ENCODE measurements at places on chromosomes 7 and 10. TPM values are rescaled to one million over a fixed set of nuclear protein-coding genes. Genes with fewer than 3 reads are reported as not detected.
A peak's percentile ranks its signal among the peaks of the same experiment; 100 is the strongest.

Gene WBP1L
- total RNA-seq: 19.8 TPM

Gene FAM221A
- total RNA-seq: 0.44 TPM

Gene ABCF2
- 47.3 TPM for total RNA-seq

Gene IFIT1B
- total RNA-seq: not detected

Gene NME8
- 1.5 TPM for total RNA-seq

Gene NPSR1
- total RNA-seq: not detected

Gene AP1S1
- 72.1 TPM for total RNA-seq

Gene ITGB8
- 25.0 TPM for total RNA-seq

Gene PPP1R17
- not detected for total RNA-seq

Gene SFRP5
- total RNA-seq: not detected

Gene PDE1C
- 0.14 TPM for total RNA-seq

Gene SUN1
- total RNA-seq: 132 TPM

Gene PTF1A
- not detected for total RNA-seq

Gene OAT
- 62.2 TPM for total RNA-seq

GRCh38 chr7:24169077-24169624 lies 114.8 kb upstream of the NPY start:
- no peaks in the 10 kb centered on the region for H3K27me3 ChIP-seq
- H3K4me1 ChIP-seq: no peaks in the 10 kb centered on the region
- DNase-seq: no peak
- no peak overlapping the region for H3K27ac ChIP-seq

DNA sequence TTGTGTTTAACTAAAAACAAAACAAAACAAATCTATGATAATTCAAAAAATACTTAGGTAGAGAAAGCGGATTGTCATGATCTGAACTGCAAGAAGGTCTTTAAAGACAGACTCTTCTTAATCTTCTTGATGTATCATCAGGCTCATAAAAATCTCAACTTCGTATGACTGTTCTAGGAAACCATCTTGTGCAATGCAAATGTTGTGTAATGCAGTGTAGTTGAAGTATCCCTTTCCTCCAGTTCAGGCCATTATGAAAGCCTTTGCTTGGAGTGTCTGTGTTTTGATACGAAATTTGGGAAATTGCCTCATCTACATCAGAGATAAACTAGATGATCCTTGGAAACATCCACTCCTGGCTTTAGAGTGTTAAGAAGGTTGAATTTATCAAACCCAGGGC lies 30.9 kb downstream of the CDK1 start:
- peaks cover 8% of the 10 kb centered on the region for H3K4me1 ChIP-seq
- H3K36me3 ChIP-seq: no peaks in the 10 kb centered on the region
- peak overlapping the region; percentile 51 for H3K27ac ChIP-seq
- no peaks in the 10 kb centered on the region for H3K27me3 ChIP-seq
- H3K4me3 ChIP-seq: no peak overlapping the region
- peak; percentile 90 for DNase-seq

DNA sequence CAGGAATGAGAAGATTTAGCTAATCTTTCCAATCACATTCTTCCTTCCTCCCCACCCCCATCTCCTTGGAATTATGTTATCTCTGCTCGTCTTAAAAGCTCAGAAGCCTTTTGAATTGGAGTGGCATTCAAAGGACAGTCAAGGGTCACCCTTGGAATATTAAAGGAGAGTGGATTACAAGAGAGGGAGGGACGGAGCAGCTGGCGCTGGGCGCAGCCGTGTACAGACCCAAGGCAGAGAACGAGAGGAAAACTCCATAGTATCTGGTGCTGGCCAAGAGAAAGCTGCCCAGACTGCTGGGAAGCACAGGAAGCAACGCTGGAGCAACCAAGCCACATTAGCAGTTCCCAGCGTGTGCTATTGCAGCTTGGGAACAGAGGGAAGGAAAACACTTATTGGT lies 95.7 kb downstream of the POU6F2 start:
- H3K27me3 ChIP-seq: peaks cover 86% of the 10 kb centered on the region
- H3K4me1 ChIP-seq: no peaks in the 10 kb centered on the region
- no peak overlapping the region for H3K27ac ChIP-seq

DNA sequence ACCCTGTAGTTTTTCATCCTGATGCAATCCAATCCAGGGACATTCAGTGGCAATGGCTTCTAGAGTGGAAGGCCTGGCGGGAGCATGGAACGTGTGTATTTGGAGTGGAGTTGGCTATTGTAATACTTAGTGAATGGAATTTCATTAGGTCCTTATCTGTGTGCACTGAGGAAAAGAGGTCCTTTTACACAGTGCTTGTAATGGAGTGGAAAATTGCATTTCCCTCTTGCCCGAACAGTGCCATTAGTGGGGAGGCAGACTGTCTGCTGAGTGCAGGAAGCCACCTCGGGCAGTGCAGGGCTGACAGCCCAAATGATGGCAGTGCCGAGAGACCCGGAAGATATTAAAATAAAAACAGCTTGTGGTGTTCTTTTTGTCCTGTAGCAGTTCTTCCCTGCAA lies 786.6 kb downstream of the LRMDA start:
- H3K4me1 ChIP-seq: no peaks in the 10 kb centered on the region
- DNase-seq: no peak
- H3K27ac ChIP-seq: no peak overlapping the region
- H3K4me3 ChIP-seq: no peak overlapping the region
- H3K27me3 ChIP-seq: no peaks in the 10 kb centered on the region

- H3K36me3 ChIP-seq: no peaks in the 10 kb centered on the region
- H3K27me3 ChIP-seq: no peaks in the 10 kb centered on the region
- H3K4me1 ChIP-seq: no peaks in the 10 kb centered on the region
- no peak for DNase-seq
- H3K4me3 ChIP-seq: no peak overlapping the region
These were observed 105.3 kb downstream of the FRMD4A start for GRCh38 chr10:14225379-14225778.

- no peak for DNase-seq
- H3K36me3 ChIP-seq: no peaks in the 10 kb centered on the region
- H3K27me3 ChIP-seq: no peaks in the 10 kb centered on the region
- H3K4me3 ChIP-seq: no peak overlapping the region
- H3K27ac ChIP-seq: no peak overlapping the region
- no peaks in the 10 kb centered on the region for H3K4me1 ChIP-seq
These were observed 213.0 kb downstream of the INHBA start for GRCh38 chr7:41489885-41490284.

GRCh38 chr7:50939021-50939420 lies 156.3 kb upstream of the GRB10 start:
- H3K27me3 ChIP-seq: no peaks in the 10 kb centered on the region
- H3K4me3 ChIP-seq: no peak overlapping the region
- peaks cover 17% of the 10 kb centered on the region for H3K4me1 ChIP-seq
- DNase-seq: no peak
- no peak overlapping the region for H3K27ac ChIP-seq

- peak overlapping the region; percentile 87 for H3K27ac ChIP-seq
- peak; percentile 20 for DNase-seq
- H3K27me3 ChIP-seq: no peaks in the 10 kb centered on the region
These were observed 2.0 kb downstream of the ANLN start for GRCh38 chr7:36391436-36392198.

GRCh38 chr7:10521306-10521705 lies 452.4 kb upstream of the PHF14 start:
- no peaks in the 10 kb centered on the region for H3K4me1 ChIP-seq
- no peak overlapping the region for H3K27ac ChIP-seq
- no peaks in the 10 kb centered on the region for H3K36me3 ChIP-seq
- no peak overlapping the region for H3K4me3 ChIP-seq

- peaks cover 48% of the 10 kb centered on the region for H3K27me3 ChIP-seq
- no peak for DNase-seq
- H3K36me3 ChIP-seq: no peaks in the 10 kb centered on the region
- H3K4me1 ChIP-seq: no peaks in the 10 kb centered on the region
- no peak overlapping the region for H3K4me3 ChIP-seq
- no peak overlapping the region for H3K27ac ChIP-seq
These were observed 29.4 kb downstream of the OR9A2 start for GRCh38 chr7:142997456-142997989.

DNA sequence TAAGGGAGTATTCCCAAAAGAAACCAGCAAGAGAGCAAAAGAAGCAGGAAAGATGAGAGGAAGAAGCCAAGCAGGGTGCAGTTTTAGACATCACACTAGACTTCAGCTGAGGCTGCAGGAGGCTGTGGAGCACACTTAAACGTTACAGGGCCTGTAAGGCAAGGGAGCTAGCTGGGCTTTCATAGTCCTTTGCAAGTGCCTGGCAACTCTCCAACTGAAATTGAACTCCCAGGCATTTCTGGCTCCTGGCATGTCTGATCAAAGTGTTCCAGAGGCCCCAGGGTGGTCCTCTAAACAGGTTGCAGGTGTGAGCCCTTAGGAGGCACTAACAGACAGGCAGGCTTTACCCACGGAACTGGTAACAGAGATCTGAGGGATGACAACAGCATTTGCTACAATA lies 750.2 kb downstream of the XPNPEP1 start:
- no peak for DNase-seq
- no peak overlapping the region for H3K27ac ChIP-seq
- H3K36me3 ChIP-seq: no peaks in the 10 kb centered on the region
- H3K4me3 ChIP-seq: no peak overlapping the region

DNA sequence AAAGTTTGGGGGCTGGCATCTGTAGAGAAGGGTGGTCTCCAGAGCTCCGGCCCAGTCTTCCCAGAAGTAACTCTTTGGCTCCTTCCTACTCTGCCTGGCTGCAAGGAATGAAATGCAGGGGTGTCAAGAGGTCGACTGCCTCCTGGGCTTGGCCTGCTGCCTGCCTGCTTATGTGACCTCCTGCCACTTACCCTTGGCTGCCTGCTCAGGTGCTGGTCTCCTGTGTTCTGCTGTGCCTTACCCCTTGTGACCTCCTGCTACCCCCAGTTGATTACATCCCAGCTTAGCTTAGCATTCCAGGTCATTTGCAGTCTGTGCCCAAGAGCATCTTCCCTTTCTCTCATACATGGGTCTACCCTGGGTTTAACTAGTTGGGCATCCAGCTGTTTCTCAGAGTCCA lies 180.2 kb downstream of the PTPN20 start:
- no peak for DNase-seq
- no peaks in the 10 kb centered on the region for H3K4me1 ChIP-seq
- H3K4me3 ChIP-seq: no peak overlapping the region
- no peaks in the 10 kb centered on the region for H3K36me3 ChIP-seq

GRCh38 chr10:124476043-124476725 lies 14.6 kb downstream of the LHPP start:
- H3K4me1 ChIP-seq: no peaks in the 10 kb centered on the region
- no peak for DNase-seq
- no peaks in the 10 kb centered on the region for H3K27me3 ChIP-seq

DNA sequence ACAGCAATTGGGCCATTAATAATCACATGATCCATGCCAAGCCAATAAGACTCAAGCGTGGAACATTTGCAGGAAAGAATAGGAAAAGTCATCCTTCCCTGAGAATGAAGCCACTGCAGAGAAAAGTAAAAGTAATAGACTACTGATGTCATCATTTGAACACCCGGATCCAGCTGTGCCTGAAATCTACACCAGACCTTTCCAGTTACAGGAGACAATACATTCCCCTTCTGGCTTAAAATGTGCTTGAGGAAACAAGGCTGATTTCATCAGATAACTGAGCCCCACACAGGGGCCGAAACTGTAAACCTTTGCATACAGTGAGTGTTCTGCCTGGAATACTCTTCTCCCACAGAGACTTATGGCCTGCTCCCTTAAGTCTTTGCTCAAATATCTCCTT lies 232.8 kb downstream of the KCNMA1 start:
- H3K4me3 ChIP-seq: no peak overlapping the region
